Anterior cingulate cortex (tissue), 58 donors: ENCODE measurements at places on chromosomes 3 and 15.

GRCh38 chr15:85723960-85724945 lies 70.5 kb downstream of the KLHL25 start:
- DNase-seq: no peak

DNA sequence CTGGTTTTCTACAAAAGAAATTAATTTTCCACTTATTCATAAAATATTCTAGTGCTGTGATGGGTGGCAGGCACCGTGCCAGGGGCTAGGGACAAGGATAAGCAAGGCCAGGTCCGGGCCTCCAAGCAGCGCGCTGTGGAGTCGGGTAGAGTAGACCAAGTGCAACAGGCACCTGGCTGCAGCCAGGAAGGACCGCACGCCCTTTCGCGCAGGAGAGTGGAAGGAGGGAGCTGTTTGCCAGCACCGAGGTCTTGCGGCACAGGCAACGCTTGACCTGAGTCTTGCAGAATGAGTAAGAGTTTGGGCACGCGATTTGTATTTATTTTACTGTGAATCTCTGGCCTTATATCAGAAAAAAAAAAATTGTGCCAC lies at the start of gene CASR:
TSS of gene CASR (plus strand) at position 148 of the 372 bp plus-strand sequence. CDS start 70,522 bp downstream, outside the sequence.
- no peak for DNase-seq

DNA sequence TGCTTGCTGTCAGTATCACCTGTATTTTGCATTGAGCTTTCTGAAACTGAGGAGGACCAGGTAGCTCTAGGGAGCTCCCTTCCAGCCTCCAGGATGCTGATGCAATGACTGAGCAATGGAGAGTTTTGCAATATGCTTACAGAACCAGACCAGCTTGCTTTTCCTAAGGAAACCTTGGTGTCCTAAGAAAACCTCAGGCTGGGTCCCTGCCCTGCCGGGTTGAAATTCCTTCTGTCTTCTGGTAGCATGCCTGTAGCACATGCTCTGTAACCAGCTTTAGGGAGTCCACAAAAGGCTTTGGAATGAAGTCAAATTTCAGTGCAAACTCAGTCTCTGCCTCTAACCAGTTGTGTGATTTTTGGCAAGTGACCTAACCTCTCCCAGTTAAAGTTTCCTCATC lies 65.8 kb upstream of the GSK3B start:
- DNase-seq: no peak

GRCh38 chr15:82944056-82944455 lies 8.5 kb downstream of the HOMER2 start:
- DNase-seq: no peak

DNA sequence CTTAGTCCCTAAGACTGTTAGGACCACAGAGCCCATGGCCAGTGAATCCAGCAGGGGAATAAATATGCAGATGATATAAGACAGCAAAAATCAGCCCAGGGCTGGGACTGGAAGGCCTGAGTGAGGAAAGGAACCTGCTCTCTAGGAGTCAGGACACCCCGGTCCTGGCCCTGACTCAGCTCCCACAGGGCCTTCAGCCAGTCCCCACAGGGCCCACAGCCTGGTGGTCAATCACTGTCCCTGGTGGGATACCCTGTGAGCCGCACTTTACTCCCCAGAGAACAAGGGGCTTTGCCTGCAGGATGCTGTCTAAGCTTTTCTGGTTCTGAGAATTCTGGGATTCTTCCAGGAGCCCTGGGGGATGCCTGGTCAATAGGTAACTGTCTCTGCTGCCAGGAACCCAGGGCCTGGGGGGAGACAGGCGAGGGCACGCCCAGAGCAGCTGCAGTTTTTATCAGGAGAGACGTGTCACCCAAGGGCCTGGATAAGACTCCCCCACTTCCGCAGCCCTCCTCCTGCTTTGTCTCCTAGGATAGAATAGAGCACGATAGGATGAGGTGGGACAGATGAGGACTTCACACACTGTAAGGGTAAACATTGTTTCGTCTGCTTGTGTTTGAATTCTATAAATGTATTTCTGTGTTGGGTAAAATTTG lies 49.5 kb upstream of the MCF2L2 start:
- no peak for DNase-seq

- no peak for DNase-seq
Measured at GRCh38 chr3:145094355-145094941, 1066.5 kb downstream of the PLOD2 start.

DNA sequence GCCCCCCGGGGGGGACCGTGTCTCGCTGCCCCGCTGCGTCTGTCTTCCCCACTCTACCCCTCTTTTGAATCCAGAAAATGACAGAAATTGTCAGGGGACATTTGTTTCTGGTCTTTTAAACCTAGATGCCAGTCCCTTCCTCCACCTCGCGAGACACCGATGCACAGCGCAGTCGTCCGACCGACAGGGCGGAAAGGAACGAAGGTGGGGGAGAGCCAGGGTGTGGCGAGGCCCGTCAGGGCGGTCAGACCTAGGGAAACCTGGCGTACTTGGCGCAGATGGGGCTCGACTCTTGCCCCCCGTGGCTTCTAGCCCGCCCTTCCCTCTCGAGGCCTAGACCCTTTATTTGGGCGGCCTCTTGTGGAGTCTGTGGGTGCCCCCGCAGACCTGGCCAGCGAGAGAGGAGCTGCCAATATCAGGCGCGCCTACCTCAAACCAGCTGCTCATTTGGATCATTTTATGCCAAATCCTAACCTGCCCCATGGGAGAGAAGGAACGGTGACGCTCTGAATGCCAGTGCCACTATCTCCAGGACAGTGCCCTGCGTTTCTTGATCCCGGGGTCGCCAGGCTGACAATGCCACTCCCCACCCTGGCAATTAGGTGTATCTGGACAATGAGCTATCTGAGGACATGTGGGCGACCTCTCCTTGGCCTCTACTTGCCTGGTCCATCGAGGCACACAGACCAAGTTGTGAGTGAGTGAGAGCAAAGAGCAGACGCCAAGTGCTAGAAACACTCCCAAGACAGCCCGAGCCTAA lies 500 bp upstream of the RAB6B start:
- no peak for DNase-seq

DNA sequence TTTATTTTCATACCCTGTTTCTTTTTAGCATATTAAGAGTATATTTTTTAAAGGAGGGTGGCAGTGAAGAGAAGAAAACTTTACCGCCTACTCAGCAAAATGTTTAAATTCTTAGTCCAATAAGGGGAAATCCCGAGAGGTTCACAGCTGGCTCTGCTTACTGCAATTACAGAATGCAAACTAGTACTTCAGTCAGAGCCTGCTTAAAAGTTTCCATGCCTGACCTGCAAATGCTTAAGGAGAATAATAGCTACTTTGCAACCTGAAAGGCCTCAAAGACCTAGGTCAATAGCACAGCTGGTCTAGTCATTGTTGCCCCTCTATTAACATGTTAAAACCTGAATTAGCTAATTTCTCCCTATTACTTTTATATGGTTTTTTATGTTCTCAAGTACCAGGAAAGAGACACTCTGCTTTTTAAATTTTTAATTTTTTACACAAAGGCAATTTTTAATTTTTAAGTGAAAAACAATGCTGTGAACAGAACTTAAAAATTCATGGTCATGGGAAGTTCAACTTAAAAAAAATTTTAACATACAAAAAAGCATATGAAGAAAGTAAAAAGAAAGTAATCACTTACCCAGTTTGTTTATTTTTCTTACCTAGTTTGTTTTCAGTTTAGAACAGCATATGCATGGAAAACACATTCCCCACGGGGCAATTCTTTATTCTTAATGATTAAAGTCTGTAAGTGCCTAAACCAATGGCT lies 79.2 kb downstream of the P3H2 start:
- DNase-seq: no peak

DNA sequence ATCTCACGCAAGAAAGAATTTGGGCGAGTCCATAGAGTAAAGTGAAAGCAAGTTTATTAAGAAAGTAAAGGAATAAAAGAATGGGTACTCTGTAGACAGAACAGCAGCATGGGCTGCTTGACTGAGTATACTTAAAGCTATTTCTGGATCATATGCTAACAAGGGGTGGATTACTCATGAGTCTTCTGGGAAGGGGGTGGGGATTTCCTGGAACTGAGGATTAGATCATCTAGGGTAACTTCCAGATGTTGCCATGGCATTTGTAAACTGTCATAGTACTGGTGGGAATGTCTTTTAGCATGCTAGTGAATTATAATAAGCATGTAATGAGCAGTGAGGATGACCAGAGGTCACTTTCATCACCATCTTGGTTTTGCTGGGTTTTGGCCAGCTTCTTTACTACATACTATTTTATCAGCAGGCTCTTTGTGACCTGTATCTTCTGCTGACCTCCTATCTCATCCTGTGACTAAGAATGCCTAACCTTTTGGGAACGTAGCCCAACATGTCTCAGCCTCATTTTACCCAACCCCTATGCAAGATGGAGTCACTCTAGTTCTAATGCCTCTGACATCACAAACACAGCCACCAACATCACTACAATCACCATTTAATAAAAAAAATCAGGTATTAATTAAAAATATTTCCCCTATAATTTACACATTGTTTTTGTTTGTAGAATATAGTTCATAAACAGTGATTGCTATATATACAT lies 890.7 kb upstream of the EPHA6 start:
- DNase-seq: no peak

DNA sequence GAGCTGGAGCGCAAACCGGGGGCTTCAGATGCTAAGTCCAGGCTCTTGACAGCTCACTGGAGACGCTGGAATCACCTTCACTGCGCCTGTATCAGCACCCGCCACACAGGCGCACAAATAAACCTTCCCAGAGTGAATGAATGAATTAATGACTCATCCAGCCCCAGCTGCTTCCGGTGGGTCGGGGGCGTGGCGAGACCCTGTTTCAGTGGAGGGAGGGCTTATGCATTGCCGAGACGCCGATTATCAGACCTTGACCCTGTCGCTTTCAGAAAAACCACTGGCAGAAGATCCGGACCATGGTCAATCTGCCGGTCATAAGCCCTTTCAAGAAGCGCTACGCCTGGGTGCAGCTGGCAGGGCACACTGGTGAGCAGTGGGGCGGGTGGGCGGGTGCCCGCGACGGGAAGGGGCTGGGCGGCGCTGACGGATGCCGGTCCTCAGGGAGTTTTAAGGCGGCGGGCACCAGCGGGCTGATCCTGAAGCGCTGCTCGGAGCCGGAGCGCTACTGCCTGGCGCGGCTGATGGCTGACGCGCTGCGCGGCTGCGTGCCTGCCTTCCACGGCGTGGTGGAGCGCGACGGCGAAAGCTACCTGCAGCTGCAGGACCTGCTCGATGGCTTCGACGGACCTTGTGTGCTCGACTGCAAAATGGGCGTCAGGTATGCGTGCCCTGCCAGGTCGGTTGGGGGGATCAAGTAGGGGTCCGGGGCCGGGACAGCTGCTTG lies 7.7 kb downstream of the ITPKA start:
- DNase-seq: no peak

- no peak for DNase-seq
Measured at GRCh38 chr15:92822216-92823144, 77.6 kb upstream of the CHD2 start.

- DNase-seq: no peak
Measured at GRCh38 chr3:173737167-173737808, 339.7 kb downstream of the NLGN1 start.

DNA sequence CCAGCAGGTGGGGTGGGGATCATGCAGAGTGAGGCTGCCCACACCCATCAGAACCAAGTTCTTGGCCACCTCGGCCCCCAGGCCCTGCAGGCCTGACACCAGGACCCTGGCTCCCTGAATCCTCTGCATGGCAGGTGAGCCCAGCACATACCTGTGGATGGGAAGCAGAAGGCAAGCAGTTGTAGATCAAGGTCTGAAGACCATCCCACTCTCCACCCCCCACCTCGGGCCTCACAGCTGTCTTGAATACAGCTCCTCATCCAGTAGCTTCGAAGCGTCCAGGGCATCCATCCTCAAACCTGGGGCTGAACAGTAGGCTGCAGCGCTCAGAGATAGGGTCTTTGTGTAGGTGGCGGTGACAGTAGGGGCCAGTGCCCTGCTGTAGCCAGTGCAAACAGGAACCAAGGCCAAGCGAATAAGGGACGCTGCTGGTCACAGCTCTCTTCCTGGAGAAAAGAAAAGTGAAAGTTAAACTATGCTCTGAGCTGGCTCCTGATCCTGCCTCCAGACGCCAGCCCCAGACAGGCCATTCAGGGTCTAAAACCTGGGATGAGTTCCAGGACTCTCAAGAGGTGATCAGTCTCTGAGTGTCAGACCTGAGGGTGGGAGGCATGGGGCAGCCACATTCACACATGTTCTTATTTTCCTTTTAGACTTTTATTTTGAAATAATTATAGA lies at the start of gene UBA7:
TSS of gene UBA7 (minus strand) at position 457 of the 678 bp plus-strand sequence. CDS start at position 291, 166 bp downstream.
- no peak for DNase-seq

- DNase-seq: peak; percentile 39
Measured at GRCh38 chr3:58217209-58217811, 6.5 kb upstream of the DNASE1L3 start.

- no peak for DNase-seq
Measured at GRCh38 chr15:25900901-25901300, 37.8 kb upstream of the ATP10A start.

GRCh38 chr3:186732169-186732766 lies 15.1 kb downstream of the KNG1 start:
- no peak for DNase-seq

GRCh38 chr3:195003006-195003892 lies 267.7 kb downstream of the XXYLT1 start:
- DNase-seq: no peak

DNA sequence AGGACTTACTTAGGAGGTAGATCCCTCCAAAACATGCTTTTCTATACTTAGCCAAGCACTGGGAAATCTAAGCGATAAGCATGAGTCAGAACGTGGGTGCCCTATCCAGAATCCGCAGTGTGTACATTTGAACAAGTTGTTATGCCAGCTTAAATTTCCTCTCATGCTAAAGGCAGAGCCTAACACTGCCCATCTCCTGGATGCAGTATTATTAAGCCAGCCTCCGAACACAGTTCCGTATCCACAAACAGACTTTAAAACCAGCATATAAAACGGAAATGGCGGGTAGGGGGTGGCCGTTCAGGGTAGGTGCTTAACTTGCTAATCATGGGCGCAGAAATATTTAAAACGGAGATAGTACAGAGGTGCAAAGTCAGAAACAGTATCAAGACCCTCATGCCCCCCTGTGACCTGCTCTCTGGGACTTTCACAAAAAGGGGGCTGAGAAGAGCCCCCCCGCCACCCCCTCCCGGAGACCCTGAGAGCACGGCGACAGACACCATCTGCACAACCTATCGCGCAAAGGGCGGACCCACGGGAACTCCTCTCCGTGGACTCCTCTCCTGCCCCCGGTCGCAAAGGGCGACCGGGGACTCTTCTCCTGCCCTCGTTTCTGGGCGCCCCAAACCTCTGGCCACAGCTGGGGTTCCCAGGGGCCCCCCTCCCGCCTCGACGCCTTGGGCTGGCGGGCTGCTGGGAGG lies 889 bp upstream of the LRRIQ4 start:
- DNase-seq: no peak

DNA sequence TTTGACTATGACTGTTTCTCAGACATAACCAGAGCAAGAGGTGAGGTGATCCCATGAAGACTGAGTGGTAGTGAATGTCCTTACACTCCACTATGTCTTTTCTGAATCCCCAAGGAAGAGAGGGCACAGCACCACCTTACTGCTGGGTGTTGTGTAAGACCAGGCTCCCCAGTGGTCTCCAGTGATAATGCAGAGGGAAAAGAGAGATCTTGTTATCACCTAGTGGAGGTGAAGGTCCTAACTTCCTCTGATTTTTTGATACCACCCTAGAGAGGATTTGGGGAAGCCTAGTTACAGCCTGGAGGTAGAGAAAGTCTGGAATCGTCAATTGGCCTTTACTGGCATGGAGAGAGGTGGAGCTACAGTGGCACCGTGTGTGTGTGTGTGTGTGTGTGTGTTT lies 288.0 kb upstream of the BCHE start:
- no peak for DNase-seq

GRCh38 chr15:25933456-25934158 lies 70.5 kb upstream of the ATP10A start:
- peak; percentile 11 for DNase-seq

- no peak for DNase-seq
Measured at GRCh38 chr15:82803793-82804574, 1.9 kb downstream of the FSD2 start.
